Activated CD8-positive, alpha-beta memory T cell treated with anti-CD3 and anti-CD28 coated beads for 4 hours (primary cell): ENCODE measurements at places on chromosomes 16 and 17.

DNA sequence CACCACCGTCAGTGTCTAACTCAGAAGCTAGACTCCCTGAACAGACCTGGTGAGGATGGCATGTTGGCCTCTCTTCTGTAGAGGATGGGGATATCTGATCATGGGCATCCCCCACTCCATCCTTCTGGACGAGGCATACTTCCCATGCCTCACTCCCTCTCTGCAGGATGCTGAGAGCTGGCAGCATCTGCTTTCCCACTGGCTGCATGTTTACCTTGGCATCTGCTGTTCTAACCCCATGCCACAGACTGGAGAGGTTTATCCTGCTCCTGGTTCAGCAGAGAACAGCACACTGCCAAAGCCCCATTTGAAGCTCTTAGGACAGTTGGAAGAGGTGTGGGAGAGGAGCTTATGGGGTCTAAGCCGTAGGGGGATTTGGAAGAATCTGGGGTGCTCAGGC lies 46.0 kb downstream of the YPEL2 start:
- no peak for DNase-seq

DNA sequence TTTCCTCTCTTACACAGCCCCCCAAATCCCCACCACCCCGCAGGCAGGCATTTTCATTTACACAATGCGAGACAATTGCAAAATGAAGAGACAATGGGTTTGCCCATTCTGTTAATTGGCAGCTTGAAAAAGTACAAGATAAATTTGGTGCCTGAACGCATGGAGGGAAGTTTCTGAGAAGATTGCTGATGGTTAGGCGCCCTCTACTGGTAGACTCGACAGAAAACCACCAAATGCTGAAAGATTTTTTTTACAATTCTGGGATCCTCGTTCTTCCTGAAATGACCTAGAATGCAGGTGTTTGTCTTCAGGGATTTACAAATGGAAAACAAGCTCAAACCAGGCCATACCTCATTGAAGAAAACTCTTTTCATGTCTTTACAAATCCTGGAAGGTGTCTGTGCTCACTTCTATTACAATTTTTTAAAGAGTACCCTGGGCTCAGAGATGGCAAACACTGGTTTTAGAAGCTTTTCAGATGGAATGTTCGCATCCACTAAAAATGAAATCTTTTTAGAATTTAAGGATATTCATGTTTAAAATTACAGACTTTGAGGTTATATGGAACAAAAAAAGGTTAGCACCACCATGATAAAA lies 338.5 kb downstream of the PMP22 start:
- DNase-seq, result peak; percentile 4

DNA sequence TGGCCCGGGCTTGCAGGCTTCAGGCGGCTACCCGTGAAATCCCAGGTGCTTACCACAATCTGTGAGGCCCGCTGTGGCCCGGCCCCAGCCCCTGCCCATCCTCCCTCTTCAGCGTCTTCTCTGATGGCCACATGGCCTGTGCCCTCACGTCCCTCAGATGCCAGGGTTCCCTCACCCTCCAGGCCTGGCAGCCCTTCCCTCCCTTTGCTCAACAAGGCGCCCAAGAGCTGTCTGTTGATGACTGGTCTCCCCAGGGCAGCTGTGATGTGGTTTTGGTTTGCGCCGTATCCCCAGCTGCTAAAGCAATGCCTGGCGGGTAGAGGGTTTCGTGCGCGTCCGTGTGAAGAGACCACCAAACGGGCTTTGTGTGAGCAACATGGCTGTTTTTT lies 35.1 kb downstream of the PMM2 start:
- DNase-seq, result no peak

- DNase-seq, result no peak
Measured at GRCh38 chr16:59510008-59510424, 775.9 kb upstream of the GOT2 start.

DNA sequence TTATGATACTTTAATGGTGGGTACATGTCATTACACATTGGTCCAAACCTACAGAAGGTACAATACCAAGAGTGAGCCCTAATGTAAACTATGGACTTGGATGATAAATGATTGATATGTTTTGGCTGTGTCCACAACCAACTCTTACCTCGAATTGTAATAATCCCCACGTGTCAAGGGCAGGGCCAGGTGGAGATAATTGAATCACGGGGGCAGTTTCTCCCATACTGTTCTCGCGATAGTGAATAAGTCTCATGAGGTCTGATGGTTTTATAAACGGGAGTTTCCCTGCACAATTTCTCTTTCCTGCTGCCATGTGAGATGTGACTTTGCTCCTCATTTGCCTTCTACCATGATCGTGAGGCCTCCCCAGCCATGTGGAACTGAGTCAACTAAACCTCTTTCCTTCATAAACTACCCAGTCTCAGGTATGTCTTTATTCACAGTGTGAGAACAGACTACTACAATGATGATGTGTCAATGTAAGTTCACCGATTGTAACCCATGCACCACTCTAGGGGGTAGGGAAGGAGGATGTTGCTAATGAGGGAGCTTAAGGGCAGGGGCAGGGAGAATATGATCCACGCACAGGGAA lies 7.0 kb upstream of the METTL22 start:
- no peak for DNase-seq
